ENCODE measurements at places on chromosomes 4 and X. TPM values are rescaled to one million over a fixed set of nuclear protein-coding genes. Genes with fewer than 3 reads are reported as not detected.

DOK7 gene
- polyA plus RNA-seq, result 0.48 TPM

HTN3 gene
- polyA plus RNA-seq, result not detected

SAP30 gene
- polyA plus RNA-seq, result 20.8 TPM

DIPK2B gene
- 8.6 TPM for polyA plus RNA-seq

MGAT4D gene
- not detected for polyA plus RNA-seq

All from brain (organoid and tissue), 16 donors.